ENCODE measurements at places on chromosomes 3 and 15.

DNA sequence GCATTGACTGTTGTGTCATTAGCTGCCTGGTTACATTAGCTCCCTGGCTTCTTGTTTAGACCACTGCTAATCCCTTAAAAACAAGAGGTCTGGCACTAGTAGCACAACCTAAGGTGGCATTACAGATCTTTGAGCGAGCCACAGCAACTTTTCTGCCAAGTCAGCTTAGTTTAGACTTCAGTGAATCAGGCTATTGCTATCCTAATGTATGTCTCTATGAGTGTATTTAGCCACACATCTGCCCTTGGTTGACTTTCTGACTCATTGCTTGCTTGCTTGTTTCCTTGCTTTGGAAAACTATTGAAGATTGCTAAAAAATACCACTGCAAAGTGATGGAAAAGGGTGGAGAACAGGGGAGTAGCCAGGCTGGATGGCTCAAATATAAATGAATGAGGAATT, 50.2 kb downstream of the CHP1 start:
- H3K4me1 ChIP-seq: peaks cover 26% of the 10 kb centered on the region
- H3K4me3 ChIP-seq: no peak overlapping the region
- H3K27ac ChIP-seq: peak overlapping the region; percentile 20
- H3K27me3 ChIP-seq: peaks cover 4% of the 10 kb centered on the region

DNA sequence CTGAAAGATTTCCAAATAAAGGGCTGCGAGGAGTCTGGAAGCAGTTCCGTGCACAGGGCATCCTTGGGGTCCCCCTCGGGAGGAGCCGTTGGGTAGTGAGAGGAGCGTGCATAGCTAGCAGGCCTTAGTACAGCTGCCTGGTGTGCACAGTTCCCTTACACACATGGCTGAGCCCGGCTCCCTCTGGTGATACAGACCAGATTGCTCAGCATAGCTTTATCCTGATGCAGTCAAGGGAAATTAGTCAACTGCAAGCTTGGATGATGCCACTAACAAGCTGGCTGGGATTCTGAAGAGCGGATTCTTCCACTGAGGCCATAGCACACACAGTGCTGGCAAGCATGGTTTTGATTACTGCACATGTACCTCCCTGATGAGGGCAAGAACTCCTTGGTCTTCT, 349.4 kb downstream of the LRTM1 start:
- H3K27me3 ChIP-seq: no peaks in the 10 kb centered on the region
- H3K27ac ChIP-seq: no peak overlapping the region
- H3K36me3 ChIP-seq: no peaks in the 10 kb centered on the region
- H3K4me1 ChIP-seq: no peaks in the 10 kb centered on the region
- no peak for DNase-seq
- no peak overlapping the region for H3K4me3 ChIP-seq

DNA sequence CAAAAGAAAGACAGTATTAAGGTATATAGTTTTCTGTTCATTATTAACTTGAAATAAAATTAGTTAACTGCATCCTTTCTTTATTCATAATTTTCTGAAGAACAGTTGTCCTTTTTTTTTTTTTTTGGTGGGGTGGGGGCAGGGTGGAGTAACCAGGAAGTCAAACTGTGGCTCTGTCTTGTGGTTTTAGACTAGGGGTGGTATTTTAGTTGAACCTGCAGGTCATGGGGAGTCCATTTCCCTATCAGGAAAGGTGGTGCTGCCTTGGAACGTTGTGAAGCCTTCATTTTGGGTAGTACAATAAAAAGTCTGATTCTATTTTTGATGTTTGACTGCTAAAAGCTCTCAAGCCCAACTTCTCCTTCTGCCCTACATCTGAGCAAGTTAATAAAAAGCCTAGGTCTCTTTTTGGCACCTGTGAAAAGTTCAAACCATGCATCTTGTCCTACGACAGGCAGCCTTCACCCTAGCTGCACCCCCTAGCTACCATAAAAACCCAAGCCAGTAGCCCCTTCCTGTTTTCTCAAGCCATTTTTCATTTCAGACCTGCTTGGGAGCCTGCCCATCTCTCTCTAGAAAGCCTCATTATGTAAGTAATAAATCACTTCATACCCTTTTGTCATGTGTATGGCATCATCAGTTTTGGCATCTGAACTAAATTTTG, 31.2 kb upstream of the RIOX2 start:
- H3K27ac ChIP-seq: peak overlapping the region; percentile 29
- H3K27me3 ChIP-seq: peaks cover 3% of the 10 kb centered on the region
- peaks cover 4% of the 10 kb centered on the region for H3K36me3 ChIP-seq
- DNase-seq: no peak
- H3K4me1 ChIP-seq: peaks cover 43% of the 10 kb centered on the region

- H3K36me3 ChIP-seq: no peaks in the 10 kb centered on the region
- no peaks in the 10 kb centered on the region for H3K4me1 ChIP-seq
- DNase-seq: peak; percentile 55
- H3K4me3 ChIP-seq: no peak overlapping the region
- H3K27me3 ChIP-seq: peaks cover 14% of the 10 kb centered on the region
- H3K27ac ChIP-seq: no peak overlapping the region
These were observed 15.4 kb upstream of the BFSP2 start for GRCh38 chr3:133384331-133385027.

- no peak for DNase-seq
- H3K27ac ChIP-seq: no peak overlapping the region
- H3K4me3 ChIP-seq: no peak overlapping the region
- H3K36me3 ChIP-seq: no peaks in the 10 kb centered on the region
- no peaks in the 10 kb centered on the region for H3K4me1 ChIP-seq
These were observed 47.7 kb upstream of the INSYN1 start for GRCh38 chr15:73800662-73801345.

- H3K27me3 ChIP-seq: peaks cover 84% of the 10 kb centered on the region
- H3K36me3 ChIP-seq: no peaks in the 10 kb centered on the region
- peaks cover 4% of the 10 kb centered on the region for H3K4me1 ChIP-seq
These were observed at the start of gene ARNT2 for GRCh38 chr15:80404057-80404760. Gene ARNT2, plus strand, starts transcription at chr15:80404382. Its CDS starts 134 bp downstream, at chr15:80404516.

- no peak for DNase-seq
- H3K27ac ChIP-seq: no peak overlapping the region
- no peaks in the 10 kb centered on the region for H3K27me3 ChIP-seq
- H3K4me3 ChIP-seq: no peak overlapping the region
- H3K4me1 ChIP-seq: no peaks in the 10 kb centered on the region
- H3K36me3 ChIP-seq: no peaks in the 10 kb centered on the region
These were observed 122.0 kb downstream of the TJP1 start for GRCh38 chr15:29700296-29700695.

DNA sequence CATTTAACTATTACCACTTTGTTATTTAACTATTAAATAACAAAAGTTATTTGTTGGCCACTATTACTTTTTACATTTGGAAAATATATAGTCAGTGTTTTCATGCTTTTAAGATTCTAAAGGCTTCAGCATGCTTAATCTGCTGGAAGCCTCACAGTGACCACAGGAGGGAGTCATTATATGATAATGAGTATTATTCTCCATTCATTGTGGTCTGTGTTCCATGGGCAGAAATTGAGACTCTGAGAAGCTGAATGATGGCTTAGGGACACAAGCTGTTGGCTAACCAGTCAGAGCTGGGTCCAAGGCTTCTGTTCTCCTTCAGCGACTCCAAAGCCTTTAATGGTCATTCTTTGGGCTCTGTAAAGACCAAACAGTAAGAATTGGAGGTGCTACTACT, 64.7 kb downstream of the BFSP2 start:
- peaks cover 61% of the 10 kb centered on the region for H3K4me1 ChIP-seq
- no peak overlapping the region for H3K27ac ChIP-seq
- H3K27me3 ChIP-seq: no peaks in the 10 kb centered on the region
- no peaks in the 10 kb centered on the region for H3K36me3 ChIP-seq
- H3K4me3 ChIP-seq: no peak overlapping the region
- DNase-seq: no peak

- H3K27me3 ChIP-seq: no peaks in the 10 kb centered on the region
- H3K27ac ChIP-seq: peak overlapping the region; percentile 90
- H3K36me3 ChIP-seq: peaks cover 60% of the 10 kb centered on the region
- H3K4me3 ChIP-seq: peak overlapping the region; percentile 68
These were observed 8.3 kb downstream of the PSTPIP1 start for GRCh38 chr15:77002954-77003912.

DNA sequence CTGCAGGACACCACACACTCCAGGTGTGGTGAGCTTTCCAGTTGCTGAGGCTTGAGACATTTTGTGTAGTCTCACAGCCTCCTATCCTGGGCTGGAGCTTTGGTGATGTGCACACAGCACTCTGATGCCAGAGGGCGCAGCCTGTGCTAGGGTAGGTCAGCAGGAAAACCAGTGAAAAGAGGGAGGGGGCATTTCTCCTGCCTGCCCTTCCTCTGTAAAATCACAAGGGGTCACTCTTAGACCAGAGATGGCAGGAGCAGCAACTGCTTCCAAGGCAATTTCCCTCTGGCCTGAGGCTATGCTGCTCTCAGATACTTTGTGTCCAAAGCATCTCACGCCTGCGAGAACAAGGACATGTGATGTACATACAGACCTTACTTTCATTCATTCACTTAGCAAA, 16.5 kb upstream of the MUSTN1 start:
- no peaks in the 10 kb centered on the region for H3K27me3 ChIP-seq
- peaks cover 7% of the 10 kb centered on the region for H3K36me3 ChIP-seq
- no peak overlapping the region for H3K4me3 ChIP-seq
- peak; percentile 51 for DNase-seq

GRCh38 chr3:46984591-46985459, 5.4 kb downstream of the NBEAL2 start:
- no peak overlapping the region for H3K4me3 ChIP-seq
- H3K27ac ChIP-seq: peak overlapping the region; percentile 69
- no peak for DNase-seq
- no peaks in the 10 kb centered on the region for H3K27me3 ChIP-seq
- peaks cover 87% of the 10 kb centered on the region for H3K4me1 ChIP-seq
- peaks cover 52% of the 10 kb centered on the region for H3K36me3 ChIP-seq

DNA sequence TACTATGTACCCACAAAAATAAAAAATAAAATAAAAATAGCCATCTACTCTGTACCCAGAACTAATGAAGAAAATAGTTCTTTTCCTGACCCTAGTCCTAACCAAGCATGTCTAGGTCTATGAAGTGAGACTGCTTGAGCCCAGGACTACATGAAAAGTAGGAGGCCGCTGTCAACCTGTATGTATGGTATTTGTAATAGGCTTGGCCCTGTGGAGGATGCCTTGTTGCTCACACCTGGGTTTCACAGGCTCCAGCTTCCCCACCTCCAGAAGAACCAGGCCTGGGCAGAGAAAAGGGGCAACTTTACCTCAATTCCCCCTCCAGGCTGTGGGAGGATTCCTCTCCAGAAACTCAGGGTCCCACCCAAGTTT, 6.8 kb upstream of the PKM start:
- DNase-seq: no peak
- no peak overlapping the region for H3K4me3 ChIP-seq
- no peaks in the 10 kb centered on the region for H3K27me3 ChIP-seq
- peaks cover 30% of the 10 kb centered on the region for H3K4me1 ChIP-seq
- no peak overlapping the region for H3K27ac ChIP-seq

DNA sequence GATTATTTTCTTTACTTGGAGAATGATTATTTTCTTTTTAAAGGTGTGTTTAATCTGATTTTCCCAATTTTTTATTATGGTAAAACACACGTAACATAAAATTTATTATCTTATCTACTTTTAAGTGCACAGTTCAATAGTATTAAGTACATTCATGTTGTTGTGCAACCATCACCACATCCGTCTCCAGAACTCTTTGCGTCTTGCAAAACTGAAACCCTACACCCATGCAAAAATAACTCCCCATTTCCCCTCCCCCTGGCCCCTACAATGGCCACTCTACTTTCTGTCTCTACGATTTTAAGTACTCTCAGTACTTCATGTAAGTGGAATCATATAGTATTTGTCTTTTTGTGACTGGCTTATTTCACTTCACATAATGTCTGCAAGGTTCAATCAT, 230.7 kb downstream of the SATB1 start:
- H3K36me3 ChIP-seq: no peaks in the 10 kb centered on the region
- no peaks in the 10 kb centered on the region for H3K27me3 ChIP-seq
- DNase-seq: no peak

DNA sequence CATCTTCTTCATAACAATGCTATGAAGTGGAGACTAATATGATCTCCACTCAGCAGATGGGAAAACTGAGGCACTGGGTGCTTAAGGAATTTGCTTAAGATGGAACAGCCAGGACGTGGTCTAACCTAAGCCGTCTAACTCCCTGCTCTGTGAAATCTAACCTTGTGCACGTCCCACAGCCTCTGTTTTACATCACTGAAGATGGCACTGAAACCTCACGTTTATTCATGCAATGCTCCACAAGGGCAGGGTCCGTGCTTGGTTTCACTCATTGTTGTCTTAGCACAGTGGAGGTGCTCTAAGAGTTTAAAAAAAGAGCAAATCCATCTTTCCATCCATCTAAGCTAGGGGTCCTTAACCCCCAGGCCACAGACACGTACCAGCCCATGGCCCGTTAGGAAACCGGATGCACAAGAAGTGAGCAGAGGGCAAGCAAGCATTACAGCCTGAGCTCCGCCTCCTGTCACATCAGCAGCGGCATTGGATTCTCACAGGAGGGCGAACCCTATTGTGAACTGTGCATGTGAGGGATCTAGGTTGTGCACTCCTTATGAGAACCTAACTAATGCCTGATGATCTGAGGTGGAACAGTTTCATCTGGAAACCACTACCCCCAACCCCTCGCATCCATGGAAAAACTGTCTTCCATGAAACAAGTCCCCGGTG, 118.0 kb downstream of the FOXP1 start:
- H3K36me3 ChIP-seq: peaks cover 30% of the 10 kb centered on the region
- H3K4me1 ChIP-seq: peaks cover 34% of the 10 kb centered on the region
- DNase-seq: no peak
- H3K27ac ChIP-seq: peak overlapping the region; percentile 25
- H3K27me3 ChIP-seq: no peaks in the 10 kb centered on the region

GRCh38 chr3:188209740-188210139, 55.8 kb downstream of the LPP start:
- H3K4me1 ChIP-seq: peaks cover 25% of the 10 kb centered on the region
- no peaks in the 10 kb centered on the region for H3K27me3 ChIP-seq
- no peak for DNase-seq
- H3K27ac ChIP-seq: no peak overlapping the region

- H3K27ac ChIP-seq: no peak overlapping the region
- H3K4me3 ChIP-seq: no peak overlapping the region
- peaks cover 19% of the 10 kb centered on the region for H3K27me3 ChIP-seq
- H3K4me1 ChIP-seq: no peaks in the 10 kb centered on the region
These were observed 192.4 kb upstream of the IGF1R start for GRCh38 chr15:98455904-98456303.

- H3K4me3 ChIP-seq: no peak overlapping the region
- H3K27me3 ChIP-seq: peaks cover 6% of the 10 kb centered on the region
- H3K36me3 ChIP-seq: no peaks in the 10 kb centered on the region
- H3K4me1 ChIP-seq: no peaks in the 10 kb centered on the region
- no peak overlapping the region for H3K27ac ChIP-seq
These were observed 42.4 kb upstream of the SLC41A3 start for GRCh38 chr3:126126286-126126685.

- no peak overlapping the region for H3K27ac ChIP-seq
- H3K4me3 ChIP-seq: no peak overlapping the region
- H3K4me1 ChIP-seq: peaks cover 2% of the 10 kb centered on the region
- no peak for DNase-seq
- H3K36me3 ChIP-seq: no peaks in the 10 kb centered on the region
- peaks cover 52% of the 10 kb centered on the region for H3K27me3 ChIP-seq
These were observed 8.6 kb downstream of the NTRK3 start for GRCh38 chr15:88247914-88248313.

- H3K36me3 ChIP-seq: no peaks in the 10 kb centered on the region
- no peak overlapping the region for H3K4me3 ChIP-seq
- DNase-seq: no peak
- H3K27ac ChIP-seq: no peak overlapping the region
- no peaks in the 10 kb centered on the region for H3K4me1 ChIP-seq
These were observed 28.1 kb upstream of the NEO1 start for GRCh38 chr15:73024168-73024567.

- no peaks in the 10 kb centered on the region for H3K4me1 ChIP-seq
- H3K36me3 ChIP-seq: no peaks in the 10 kb centered on the region
- no peak overlapping the region for H3K27ac ChIP-seq
- H3K27me3 ChIP-seq: no peaks in the 10 kb centered on the region
These were observed 290.5 kb downstream of the KBTBD8 start for GRCh38 chr3:67288466-67289106.

- DNase-seq: peak; percentile 86
- H3K27ac ChIP-seq: no peak within 1 kb of the TSS
- peak within 1 kb of the TSS; percentile 76 for H3K4me3 ChIP-seq
- peaks cover 19% of the 10 kb centered on the region for H3K4me1 ChIP-seq
These were observed at the start of gene TEX9 for GRCh38 chr15:56365075-56365711. Gene TEX9, plus strand, starts transcription at chr15:56365426. Its CDS starts 25 bp downstream, at chr15:56365451.

Data from activated naive CD4-positive, alpha-beta T cell treated with anti-CD3 and anti-CD28 coated beads, Interleukin-2, amount 10 ng/mL, durations not matched to agents 7 days and 5 days (primary cell).